EH (cell line): ENCODE measurements at places on chromosomes 5 and 9.

GRCh38 chr9:36169708-36170107 is 520 bp downstream of the CCIN start:
- no peak for DNase-seq

GRCh38 chr9:4515958-4516375 is 25.7 kb downstream of the SLC1A1 start:
- peak; percentile 6 for DNase-seq

DNA sequence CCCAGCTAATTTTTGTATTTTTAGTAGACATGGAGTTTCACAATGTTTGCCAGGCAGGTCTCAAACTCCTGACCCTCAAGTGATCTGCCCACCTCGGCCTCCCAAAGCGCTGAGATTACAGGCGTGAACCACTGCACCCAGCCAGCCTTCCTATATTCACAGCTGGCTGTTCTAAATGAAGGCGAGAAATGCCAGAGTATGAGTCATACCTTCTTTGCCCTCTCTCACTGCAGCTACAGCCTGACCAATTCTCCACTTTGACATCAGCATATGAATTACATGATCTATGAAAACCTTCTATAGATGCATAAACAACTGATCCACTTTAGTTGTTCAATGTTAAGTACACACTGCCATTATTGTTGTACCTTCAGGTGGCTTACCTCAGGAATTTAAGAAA is 14.5 kb downstream of the APTX start:
- peak; percentile 12 for DNase-seq

GRCh38 chr5:116574367-116575325 is at the start of gene SEMA6A:
Gene SEMA6A (minus strand): TSS chr5:116574823. CDS start chr5:116504944, 69,879 bp downstream.
- DNase-seq = peak; percentile 79

DNA sequence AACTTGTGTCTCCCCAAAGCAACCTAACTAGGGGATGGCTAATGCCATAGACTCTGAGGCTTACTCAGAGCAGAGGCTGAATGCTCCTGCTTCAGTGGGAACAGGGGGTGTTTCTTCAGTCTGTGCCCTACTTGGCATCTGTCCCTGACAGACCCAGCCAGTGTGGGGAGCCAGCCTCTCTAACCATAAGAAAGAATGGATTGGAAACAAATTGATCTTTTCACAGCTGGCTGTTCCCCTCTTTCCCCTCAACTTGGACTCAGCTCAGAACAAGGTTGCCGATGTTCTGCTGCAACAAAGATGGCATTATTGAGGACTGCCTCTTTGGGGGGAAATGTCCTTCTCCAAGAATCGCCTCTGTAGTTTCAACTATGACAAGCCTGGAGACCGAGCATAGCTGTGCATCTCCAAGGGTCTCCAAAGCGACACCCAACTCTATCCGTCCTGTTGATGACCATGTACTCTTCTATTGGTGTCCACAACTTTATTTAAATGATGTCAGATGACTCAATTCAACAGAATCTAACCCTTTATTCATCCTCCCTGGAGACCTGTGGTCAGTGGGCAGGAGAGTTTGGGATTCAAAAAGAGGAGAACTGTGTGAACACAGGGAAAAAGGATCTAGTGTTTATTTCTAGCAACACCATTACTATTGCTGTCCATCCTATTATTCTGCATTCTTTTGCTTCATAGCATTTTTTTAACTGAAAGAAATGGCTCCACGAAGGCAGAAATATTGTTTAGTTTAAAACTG is 24.7 kb upstream of the TNC start:
- peak; percentile 44 for DNase-seq

GRCh38 chr5:116378007-116378776 is 196.4 kb downstream of the SEMA6A start:
- DNase-seq = no peak

DNA sequence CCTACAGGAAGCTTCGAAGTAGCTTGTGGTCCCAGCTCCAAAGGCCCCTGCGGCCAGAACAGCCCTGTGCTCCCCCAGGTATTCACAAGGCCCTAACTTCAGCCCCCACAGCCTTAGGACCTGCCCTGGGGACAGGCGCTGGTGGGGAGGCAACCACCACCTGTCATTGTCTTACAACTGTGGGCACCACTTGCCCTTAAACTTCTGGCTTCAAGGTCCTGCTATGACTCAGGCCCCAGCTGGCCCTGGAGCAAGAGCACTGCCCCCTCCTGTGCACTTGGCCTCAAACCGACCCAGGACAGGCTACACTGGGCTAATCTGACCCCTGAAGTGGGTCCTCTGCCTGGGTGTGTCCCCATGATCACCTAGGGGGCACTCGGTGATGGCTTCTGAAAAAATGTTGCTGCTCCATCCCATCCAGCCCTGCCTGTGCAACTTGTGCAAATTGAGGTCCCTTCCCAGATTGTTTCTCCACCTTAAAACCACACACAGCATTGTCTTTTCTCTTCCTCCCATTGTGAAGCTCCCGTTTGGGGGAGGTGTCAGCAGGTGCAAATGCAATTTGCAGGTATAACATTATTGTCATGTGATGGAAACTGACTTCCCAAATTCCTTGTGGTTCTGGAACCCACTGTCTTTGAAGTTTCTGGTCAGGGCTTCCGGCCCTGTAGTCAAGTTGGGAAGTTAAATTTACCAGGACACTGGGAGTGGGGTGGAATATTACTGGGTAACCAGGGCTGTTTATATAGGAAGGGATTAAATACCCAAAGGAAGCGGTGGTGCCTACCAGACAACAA is 1.1 kb upstream of the PROB1 start:
- DNase-seq = peak; percentile 46

GRCh38 chr5:94793113-94793815 is 174.8 kb downstream of the SLF1 start:
- peak; percentile 84 for DNase-seq

DNA sequence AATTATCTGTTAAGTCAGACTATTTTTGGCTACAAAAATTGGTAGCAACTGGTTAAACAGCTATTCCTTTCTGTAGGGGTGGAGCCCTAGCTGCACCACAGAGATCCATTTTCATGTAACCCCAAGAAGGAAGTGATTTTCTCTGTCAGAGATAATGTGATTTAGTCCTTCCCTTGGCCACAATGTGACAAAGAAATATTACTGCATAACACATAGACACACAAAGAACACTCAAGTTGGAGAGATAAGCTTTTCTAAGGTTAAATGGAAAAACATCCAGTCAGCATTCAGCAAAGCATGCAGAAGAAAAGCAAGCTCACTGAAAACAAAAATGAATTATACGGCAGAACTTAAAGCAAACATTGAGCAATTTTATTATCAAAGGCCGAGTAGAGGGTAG is 227.8 kb upstream of the CDH9 start:
- DNase-seq = no peak

DNA sequence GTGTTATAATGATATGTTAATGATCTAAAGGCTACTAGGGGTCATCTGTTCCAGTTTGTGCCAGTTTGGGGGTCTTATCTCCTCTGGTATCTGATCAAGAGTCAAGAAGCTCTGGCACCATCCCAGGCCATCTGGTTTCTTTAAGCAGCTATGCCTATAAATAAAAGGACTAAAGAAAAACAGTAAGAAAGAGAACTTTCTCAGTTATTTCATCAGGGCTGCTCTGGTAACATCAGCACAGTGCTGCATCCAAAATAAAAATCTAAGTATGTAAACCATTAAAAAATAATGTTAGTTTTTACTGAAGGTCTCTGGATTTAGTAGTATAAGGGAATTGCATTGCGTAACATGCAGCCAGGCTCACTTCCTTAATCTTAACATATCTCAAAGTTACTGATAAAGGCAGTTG is 185.0 kb downstream of the NR2F1-AS1 start:
- peak; percentile 14 for DNase-seq

- DNase-seq = no peak
Measured at GRCh38 chr5:162529886-162530285, 462.3 kb downstream of the GABRG2 start.

DNA sequence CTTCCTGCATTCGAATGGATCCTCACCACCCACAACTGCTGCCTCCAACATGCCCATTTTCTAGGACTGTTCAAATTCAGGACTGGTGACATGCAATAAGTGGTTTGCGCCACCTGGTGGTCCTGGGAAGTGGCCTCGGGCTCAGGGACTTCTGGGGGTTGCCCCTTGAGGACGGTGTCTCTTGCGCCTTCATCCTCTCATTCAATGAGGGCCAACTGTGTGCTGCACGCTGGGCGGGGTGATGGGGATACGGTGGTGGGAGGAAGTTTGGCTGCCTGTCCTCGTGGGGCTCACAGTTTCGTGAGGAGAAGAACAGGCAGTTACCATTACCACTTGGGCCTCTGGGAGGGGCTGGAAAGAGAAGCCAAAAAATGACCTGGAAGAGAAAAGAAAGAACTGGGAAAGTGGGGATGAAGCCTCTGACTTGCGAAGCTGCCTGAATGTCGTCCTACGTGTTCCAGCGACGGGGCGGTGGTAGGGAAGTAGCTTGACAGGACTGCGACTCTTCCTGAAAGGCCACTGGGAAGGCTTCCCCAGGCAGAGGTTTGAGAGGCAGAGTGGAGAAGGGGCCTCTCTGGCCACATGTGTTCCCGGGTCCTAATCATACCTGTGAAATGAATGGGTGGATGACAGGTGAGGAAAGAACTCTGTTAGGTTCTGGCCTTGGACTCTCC is 49.0 kb downstream of the PSD2 start:
- DNase-seq = peak; percentile 71

GRCh38 chr5:166982226-166982625 is 1309.2 kb upstream of the WWC1 start:
- no peak for DNase-seq

DNA sequence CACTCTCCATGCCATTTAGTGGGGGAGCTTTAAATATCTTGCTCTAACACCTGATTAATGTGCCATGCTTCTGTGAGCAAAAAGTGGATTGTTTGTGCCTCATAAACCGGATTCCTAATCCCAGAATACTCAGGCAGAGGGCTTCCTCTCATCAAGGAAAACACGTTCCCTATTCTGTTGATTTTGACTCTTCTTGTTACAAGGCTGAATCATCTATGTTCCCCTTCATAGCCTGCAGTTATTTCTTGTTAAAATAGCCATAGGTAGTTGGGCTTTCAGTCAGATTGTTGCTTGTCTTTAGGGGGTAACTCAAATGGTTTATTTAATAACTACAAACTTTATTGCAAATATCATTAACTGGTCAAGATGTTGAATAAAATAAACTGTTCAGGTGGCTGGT is 26.6 kb downstream of the ROPN1L start:
- peak; percentile 41 for DNase-seq

GRCh38 chr5:164747371-164747770 is 1242.0 kb downstream of the MAT2B start:
- no peak for DNase-seq

GRCh38 chr5:178473854-178474253 is 116.3 kb downstream of the COL23A1 start:
- DNase-seq = no peak

GRCh38 chr9:78005231-78006002 is 26.2 kb downstream of the GNAQ start:
- no peak for DNase-seq

DNA sequence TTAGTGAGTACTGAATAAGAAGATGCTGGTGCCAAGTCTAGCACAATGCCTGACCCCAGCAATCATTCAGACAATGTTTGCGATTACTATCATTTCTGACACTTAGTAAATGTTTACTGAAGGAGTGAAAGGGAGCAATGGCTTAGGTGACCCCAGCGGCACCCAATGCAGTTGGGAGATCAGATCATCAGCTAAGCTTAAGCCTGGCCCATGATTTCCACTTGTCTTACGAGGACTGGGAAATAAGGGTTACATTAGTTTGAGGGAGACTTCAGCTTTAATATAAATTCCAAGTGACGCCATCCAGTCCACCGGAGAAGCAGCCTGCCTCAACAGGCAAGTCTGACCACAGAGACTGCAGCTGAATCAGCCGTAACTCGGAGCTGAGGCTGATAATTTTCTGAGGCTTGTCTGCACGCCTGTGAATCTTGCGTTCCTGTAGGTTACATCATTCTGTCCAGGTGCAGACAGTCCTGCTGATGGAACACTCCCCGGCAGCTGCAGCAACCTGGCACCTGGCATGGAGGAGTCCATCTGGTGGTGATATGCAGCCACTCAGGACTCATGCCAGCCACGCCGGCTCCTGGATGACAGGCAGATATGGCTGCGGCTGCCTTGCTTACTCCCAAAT is 34.9 kb upstream of the FGF1 start:
- peak; percentile 60 for DNase-seq

DNA sequence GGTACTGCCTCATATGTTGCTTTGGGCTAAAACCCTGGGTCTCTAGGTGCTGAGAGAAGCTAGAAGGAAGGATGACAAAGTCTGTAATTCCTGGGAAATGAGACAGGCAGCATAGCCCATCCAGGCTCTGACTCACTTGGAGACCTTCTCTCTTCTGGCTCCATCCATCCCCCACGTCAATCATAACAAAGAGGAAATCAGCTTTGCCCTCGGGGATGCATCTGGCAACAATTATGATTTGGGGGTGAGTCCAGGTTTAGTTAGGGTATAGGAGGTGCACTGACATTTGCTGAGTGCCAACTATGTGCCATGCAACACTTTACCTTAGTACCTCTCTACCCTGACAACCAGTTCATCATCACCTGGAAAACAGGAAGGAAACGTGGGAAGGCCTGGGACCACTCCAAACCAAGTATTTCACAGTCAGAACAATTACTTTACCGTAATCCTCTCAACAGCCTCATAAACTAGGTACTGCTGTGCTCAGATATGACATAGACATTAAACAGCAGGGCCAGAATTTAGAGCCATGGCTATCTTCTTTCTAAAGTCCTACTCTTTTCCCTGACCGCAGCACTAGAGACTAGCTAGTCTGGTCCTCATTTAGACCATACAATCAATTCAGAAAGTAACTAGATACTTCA is 39.1 kb upstream of the GZMA start:
- peak; percentile 85 for DNase-seq

DNA sequence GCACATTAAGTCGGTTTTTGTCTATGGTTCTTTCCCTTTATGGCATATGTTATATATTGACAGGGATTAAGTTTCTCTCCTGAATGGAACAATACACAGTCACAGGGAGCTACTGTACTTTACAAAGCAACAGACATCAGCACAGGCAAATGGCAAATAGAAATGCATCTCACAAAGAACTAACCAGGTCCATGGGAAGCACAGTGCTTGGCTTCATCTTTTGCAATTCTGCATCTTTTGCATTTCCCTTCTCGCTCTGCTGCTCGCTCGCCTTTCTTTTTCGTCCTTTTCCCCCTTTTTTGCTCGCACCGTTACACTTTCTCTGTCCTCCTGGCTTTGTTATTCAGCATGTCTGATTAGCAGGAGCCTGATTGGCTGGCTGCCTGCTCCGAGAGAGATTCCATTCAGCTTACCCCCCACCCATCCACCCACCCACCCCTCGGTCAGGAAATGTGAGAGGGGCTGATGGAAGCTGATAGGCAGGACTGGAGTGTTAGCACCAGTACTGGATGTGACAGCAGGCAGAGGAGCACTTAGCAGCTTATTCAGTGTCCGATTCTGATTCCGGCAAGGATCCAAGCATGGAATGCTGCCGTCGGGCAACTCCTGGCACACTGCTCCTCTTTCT is at the start of gene ADAMTSL1:
ADAMTSL1 (plus strand) TSS at position 502 of the 628 bp plus-strand sequence; CDS start at position 582, 80 bp downstream.
- DNase-seq = peak; percentile 77

GRCh38 chr5:126070481-126070880 is 352.7 kb upstream of the GRAMD2B start:
- no peak for DNase-seq

DNA sequence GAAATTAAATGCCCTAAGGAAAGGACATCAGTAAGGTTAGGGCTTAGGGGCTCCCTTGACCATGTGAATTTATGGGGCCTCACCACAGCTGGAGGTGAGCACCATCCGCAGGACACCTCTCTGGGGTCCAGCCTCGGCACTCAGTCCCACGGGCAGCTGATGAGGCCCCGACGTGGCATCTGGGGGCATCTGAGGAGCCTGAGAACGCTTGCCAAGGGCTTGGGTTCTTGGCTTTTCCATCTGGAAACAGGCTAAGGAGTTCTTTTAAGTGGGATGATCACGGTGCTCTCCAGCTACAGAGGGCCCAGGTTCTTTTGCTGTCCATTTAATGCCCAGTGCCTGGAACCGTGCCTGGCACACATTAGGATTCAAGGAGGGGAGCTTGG is 3.6 kb downstream of the NKX2-5 start:
- no peak for DNase-seq
